ENCODE measurements at places on chromosomes 11 and 22.

DNA sequence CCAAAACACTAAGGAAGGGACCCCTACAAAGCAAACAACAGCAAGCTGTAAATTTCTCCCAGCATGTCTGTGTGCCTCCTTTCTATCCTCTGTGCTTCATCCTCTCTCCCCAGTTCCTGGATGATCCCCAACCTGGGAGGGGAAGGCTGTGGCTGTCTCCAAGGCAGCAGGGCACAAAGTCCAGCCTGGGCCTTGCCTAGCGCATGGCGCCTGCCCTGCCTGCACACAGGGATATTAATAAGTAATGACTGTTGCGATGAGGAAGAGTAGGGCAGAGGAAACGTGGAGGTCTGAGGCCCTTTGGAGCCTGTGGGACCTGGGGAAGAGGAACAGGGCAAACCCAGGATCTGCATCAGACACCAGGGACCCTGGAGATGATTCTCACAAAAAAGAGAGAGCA, 2.0 kb downstream of the USH1C start:
- DNase-seq, result no peak

DNA sequence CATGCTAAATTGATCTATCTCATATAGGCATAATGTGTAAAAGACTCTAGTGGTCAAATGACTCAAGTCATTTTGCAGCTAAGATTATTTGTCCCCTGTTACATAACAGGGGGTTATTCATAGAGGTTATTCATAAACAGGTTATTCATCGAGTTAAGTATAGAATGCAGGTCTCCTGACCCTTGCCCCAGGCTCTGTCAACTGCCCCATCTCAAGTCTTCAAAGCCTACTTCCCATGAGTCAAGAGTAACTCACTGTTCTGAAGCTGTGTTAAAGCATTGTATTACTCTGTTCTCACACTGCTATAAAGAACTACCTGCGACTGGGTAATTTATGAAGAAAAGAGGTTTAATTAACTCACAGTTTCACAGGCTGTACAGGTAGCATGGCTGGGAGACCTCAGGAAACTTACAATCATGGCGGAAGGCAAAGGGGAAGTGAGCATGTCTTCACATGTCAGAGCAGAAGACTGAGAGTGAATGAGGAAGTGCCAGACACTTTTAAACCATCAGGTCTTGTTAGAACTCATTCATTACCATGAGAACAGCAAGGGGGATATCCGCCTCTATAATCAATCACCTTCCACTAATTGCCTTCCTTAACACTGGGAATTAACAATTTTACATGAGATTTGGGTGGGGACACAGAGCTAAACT, 226.2 kb upstream of the BLID start:
- DNase-seq, result no peak

GRCh38 chr11:3615998-3616397, 25.8 kb downstream of the ART5 start:
- DNase-seq, result no peak

- no peak for DNase-seq
Observed at GRCh38 chr11:64766881-64767280, 7.1 kb upstream of the PYGM start.

- DNase-seq, result no peak
Observed at GRCh38 chr11:133271206-133271605, 261.1 kb downstream of the OPCML start.

GRCh38 chr11:128860571-128861361, 6.3 kb downstream of the KCNJ1 start:
- DNase-seq, result no peak

DNA sequence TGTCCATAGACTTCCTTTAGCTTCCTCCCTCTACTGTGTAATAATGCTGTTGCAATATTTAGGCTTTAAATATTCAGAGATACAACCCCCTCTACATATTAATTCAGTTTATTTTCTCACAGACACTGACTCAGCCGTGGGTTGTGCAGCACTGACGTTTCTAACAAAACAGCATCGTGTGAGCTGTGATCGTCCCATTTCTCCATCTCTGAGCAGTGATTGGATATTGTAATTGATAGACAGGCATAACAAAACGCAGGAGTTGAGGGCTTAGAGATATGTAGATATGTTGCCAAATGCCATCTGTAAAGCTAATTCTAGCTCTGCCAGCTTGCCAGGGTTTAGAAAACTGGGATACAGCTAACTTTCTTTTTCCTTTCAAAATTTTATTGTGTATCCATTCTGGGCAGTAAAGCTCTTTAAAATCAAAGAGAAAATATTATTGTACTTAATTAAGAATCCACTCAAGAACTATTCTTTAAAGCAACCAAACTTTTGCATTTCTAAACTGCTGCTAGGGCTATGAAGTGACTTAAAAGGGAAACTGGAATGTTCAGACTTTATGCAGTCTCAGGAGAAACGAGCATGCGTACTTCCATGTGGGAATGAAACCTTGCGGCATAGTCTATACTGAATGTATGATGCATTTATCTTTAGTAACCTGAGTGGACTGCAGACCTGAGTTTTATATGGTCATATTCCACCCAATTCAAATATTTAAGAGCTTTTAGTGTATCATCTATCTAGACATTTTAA, 22.7 kb downstream of the BTBD10 start:
- DNase-seq, result no peak

DNA sequence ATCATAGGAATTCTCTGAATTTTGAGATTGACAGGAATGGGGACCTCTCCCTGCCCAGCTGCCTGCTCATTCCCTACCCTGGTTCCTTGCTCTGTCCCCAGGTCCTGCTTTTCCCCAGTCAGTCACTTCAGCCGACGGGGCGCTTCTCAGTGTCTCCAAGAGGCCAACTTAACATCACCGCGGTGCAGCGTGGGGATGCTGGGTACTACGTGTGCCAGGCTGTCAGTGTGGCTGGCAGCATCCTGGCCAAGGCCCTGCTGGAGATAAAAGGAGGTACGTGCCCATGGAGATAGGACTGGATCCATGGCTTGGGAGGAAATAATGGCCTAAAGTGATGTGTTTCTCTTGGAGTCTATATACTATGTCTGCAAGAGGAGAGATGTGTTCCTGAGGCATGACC, 7.0 kb downstream of the ROBO3 start:
- no peak for DNase-seq

DNA sequence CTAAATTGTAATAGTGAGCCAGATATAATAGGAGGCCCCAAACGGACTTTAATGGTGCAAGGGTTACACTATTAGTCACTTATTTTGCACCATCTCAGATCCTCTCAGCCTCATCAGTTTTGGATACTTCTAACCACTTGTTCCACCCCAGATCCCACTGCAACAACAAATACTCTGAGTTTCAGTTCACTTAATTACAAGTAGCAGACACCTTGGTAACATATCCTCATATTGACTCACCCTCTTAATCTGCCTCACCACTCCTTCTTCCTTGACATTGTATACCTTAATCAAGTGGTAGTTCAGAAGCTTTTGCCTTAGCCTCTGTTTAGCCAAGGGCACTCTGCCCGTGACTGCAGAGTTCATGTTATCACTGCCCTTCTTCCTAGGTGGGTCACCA, 256.1 kb upstream of the UBASH3B start:
- DNase-seq, result no peak

DNA sequence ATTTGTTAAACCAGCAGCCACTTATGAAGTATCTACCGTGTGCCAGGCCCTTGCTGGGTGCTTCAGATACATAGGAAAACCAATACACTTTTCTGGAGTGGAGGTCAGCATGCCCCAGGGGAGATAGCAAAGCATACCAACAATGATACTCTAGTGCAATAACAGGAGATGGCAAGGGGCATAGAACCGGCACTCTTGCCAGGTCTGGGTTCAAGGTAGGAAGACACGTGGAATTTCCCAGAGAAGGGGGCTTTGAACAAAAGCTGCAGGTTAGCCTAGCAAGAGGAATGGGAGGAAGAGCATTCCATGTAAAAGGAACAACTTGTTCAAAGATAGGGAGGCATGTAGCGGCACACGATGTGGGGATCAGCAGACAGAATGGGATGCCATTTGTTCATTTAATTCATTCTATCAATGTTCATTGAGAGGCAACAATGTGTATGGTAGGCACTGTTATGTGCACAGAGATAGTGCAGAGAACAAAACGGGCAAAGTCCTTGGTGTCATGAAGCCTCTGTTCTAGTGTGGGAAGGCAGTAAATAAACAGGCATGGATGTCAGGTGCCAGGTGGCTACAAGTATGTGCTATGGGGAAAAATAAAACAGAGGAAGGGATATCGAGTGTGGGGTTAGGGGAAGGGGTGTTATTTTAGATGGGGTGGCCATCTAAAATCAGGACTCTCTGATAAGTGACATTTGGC, 162.6 kb upstream of the E2F8 start:
- no peak for DNase-seq

GRCh38 chr11:39806652-39807051, 1652.8 kb downstream of the LRRC4C start:
- DNase-seq, result no peak

GRCh38 chr11:79253280-79253679, 187.6 kb downstream of the TENM4 start:
- no peak for DNase-seq

DNA sequence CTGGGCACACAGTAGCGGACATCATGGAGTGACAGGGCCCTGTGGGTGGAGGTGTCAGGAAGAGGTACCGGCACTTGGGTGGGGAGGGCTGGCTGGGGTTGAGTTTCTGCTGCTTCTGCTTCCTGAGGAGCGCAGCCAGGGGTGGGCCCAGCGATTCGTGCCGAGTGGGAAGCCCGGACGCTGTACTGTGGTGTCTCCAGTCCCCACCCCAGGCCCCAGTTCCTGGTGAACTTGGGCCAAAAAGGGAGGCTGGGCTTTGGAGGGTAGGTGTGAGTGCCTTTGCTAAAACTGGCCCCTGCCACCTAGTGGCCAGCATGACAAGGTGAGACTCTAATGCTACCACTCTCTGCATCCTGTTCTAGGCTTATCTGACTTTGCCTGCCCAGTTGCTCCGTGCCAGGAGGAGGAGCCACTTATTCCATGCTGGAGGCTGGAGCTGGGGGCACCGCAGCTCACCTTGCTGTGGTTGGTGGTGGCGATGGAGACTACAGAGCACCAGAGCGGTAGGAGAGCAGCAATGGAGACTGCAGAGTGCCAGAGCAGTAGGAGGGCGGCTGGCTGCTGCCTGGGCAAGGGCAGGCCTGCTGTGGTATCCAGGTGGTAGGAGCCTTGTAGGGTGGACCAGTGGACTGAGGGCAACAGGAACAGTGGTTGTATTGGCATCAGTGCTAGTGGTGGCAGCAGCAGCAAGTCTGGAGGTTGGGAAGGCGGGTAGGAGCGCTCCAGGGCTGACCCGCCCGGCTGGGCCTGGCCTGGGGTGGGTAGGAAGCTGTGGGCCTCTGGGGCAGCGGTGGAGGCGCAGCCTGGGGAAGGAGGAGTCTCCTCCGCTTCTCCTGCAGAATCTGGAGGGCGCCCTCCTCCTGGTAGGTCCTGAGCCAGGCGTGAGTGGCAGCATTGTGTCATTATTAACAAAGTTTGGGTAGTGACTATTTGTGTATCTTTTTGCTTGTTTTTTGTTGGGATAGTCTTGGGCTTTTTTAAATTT, 2.2 kb upstream of the RFPL2 start:
- no peak for DNase-seq

DNA sequence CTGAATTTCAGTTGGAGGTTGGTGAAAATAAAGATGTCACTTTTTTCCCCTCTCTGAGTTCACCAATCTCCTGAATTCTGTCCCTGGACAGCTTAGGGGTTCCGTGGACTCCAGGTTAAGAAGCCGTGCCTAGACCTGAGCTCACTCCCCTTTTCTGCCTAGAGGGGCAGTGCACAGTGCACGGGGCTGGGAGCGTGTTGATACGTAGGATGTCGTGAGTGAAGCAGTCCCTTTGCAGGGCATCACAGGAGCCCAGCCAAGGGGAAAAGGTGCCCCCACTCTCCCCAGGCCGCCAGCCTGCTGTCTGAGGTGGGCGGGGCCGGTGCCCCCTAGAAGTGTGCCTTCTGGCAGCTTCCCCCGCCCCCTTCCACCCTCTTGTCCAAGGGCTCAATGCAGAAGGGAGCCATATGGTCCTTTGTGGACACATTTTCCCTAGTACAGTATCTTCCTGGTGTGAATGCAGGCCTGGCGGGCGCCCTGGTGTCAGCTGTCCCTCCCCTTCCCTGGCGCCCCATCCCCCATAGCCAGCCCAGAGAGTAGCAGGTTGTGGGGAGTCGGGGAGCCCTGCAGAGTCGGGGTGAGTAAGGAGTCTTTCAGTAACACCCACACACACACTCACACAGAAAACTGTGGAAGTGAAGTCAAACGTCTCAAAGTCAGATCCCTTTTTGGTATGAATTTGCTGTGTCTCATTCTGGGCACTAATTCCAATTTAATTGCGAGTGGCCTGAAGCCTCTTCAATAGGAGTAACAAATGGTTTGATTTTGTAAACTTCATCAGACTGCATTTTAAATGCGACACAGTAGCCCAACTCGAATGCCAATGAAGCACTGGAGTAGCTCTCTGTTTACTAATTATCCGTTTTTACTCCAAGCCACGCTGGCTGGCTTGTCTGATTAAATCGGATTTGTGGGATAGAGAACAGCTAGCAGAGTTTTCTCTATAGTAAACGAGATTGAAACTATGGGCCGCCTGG, 67.5 kb upstream of the NNMT start:
- DNase-seq, result no peak

- no peak for DNase-seq
Observed at GRCh38 chr11:118212781-118213191, 12.0 kb downstream of the JAML start.

GRCh38 chr11:115087791-115088190, 409.5 kb downstream of the NXPE2 start:
- no peak for DNase-seq

- no peak for DNase-seq
Observed at GRCh38 chr22:29689206-29689879, 30.5 kb upstream of the CABP7 start.

DNA sequence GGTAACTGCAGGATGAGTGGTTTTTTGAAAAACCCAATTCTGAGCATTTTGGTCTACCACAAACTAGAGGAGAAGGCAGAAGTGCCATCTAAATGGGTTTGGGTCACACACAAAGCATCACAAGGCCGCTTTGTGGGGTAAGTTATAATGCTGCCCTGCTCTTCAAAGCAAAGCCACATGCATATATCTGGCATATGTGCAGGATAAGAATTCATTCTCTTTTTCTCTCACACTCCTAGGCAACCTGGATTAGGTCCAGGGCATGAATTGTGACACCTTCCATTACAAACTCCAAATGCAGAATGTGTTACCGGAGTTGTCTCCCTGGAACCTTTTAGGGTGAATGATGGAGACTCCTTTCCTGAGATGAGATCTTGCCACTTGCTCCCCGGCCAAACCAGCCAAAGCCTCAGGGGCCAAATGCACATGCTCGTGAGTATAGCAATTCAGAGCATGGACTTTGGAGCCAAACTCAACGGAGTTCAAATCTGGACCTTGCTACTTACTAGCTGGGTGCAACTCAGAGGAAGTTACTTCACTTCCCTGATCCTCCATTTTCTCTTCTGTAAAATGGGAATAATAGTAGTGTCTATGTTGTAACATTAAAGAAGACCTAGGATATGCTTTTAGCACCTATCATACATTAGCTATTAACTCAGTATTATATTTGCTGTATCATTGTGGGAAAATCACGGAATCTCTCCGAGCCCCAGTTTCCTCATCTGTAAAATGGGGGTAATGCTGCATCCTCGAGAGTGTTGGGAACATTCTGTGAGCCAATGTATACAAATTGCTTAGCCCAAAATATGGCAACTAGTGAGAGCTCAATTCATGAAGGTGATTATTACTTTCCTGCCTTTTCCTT, 96.6 kb downstream of the COMMD9 start:
- DNase-seq, result no peak

- DNase-seq, result no peak
Observed at GRCh38 chr11:112235750-112236390, 9.6 kb downstream of the PTS start.

GRCh38 chr11:126288237-126288636, 5.3 kb downstream of the TIRAP start:
- no peak for DNase-seq

GRCh38 chr22:22687638-22688500, 43.5 kb downstream of the GGTLC2 start:
- peak; percentile 39 for DNase-seq

GRCh38 chr11:86261328-86261727, 16.8 kb downstream of the EED start:
- no peak for DNase-seq
